Cardiac muscle cell (in vitro differentiated cells and primary cell): ENCODE measurements at places on chromosomes 13 and 19. TPM values are rescaled to one million over a fixed set of nuclear protein-coding genes. Genes with fewer than 3 reads are reported as not detected.

Gene GDF15
- 2.9 and 10.0 TPM in 2 replicates for total RNA-seq

Gene ANKRD24
- 4.6 and 7.4 TPM in 2 replicates for total RNA-seq

DNA sequence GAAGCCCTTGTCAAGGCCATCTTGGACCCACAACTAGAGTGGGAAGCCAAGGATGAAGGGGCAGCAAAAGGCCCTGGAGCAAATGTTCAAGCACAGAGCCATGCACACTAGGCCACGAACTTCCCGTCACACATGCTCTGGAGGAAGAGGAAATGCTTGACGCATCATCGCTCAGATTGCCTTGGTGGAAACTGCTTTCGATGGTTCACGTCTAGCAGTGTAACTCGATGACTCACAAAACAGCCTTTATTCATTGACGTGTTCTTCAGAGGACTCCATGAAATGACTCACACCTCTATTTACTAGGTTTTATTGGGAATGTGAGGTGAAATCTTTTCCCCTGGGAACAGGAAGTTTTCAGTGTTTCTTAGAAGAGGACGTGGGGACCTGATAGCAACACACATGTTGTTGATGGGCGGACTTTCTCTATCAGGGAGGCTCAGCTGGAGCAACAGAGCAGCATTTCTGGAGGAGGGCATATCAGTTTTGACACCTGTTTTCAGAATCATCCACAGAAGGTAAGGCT, 79.8 kb upstream of the FLT1 start:
- no peaks in the 10 kb centered on the region for H3K36me3 ChIP-seq
- H3K27ac ChIP-seq, result no peak overlapping the region
- peaks cover 3% of the 10 kb centered on the region for H3K27me3 ChIP-seq
- no peak overlapping the region for H3K4me3 ChIP-seq
- DNase-seq, result no peak
- H3K4me1 ChIP-seq, result no peaks in the 10 kb centered on the region

GRCh38 chr13:39935155-39935554, 279.7 kb downstream of the COG6 start:
- DNase-seq, result no peak
- H3K36me3 ChIP-seq, result no peaks in the 10 kb centered on the region
- H3K27ac ChIP-seq, result no peak overlapping the region
- no peaks in the 10 kb centered on the region for H3K27me3 ChIP-seq
- H3K4me1 ChIP-seq, result no peaks in the 10 kb centered on the region

- no peak overlapping the region for H3K27ac ChIP-seq
- no peaks in the 10 kb centered on the region for H3K4me1 ChIP-seq
- H3K4me3 ChIP-seq, result no peak overlapping the region
- no peak for DNase-seq
- no peaks in the 10 kb centered on the region for H3K36me3 ChIP-seq
Observed at GRCh38 chr13:46389457-46390451, 2.7 kb upstream of the RUBCNL start.

DNA sequence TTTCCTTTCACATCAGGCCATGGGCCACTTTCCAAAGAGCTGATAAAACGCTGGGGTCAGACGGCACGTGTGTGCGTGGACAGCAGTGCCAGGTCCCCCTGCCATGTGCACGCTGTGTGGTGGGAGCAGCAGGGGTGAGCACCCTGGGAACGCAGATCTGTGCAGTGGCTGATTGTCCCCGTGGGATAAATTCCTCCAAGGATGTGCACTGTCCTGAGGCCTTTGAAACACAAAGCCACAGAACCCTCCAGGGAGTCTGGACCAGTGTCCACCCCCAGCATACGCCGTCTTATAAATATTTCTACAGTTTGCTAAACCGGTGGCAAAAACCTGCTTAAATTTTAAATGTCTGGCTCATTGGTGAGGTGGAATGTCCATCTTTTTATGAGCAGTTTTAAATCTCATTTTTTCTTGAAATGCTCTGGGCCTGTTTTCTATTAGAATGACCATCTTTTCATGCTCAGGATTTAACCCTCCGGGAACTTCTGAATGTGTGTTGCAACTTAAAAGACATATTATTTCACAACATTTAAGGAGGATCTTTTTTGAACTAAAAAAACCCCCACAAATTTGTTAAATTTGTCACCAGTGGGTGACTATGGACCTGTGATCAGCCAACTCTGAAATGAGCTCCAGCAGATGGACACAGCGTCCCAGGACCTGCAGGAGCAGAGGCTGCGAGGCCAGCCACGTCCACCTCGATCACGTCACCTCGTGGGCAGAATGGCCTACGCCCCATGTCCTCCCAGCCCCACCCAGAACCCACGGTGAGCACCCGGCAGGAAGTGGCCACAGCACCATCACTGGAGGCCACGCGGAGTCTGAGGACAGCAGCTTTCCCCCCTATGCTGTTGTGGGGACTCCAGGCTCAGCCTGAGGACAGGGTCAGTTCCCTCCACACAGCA, 68.6 kb downstream of the RASA3 start:
- no peaks in the 10 kb centered on the region for H3K36me3 ChIP-seq
- no peak overlapping the region for H3K27ac ChIP-seq
- no peak overlapping the region for H3K4me3 ChIP-seq
- DNase-seq, result no peak
- H3K4me1 ChIP-seq, result peaks cover 19% of the 10 kb centered on the region

- peak overlapping the region; percentile 34 for H3K4me3 ChIP-seq
- no peaks in the 10 kb centered on the region for H3K36me3 ChIP-seq
- peak; percentile 30 for DNase-seq
- H3K27me3 ChIP-seq, result peaks cover 86% of the 10 kb centered on the region
Observed at GRCh38 chr13:24747248-24748060, 16.5 kb upstream of the RNF17 start.
